ENCODE measurements at places on chromosomes 11 and 22.

DNA sequence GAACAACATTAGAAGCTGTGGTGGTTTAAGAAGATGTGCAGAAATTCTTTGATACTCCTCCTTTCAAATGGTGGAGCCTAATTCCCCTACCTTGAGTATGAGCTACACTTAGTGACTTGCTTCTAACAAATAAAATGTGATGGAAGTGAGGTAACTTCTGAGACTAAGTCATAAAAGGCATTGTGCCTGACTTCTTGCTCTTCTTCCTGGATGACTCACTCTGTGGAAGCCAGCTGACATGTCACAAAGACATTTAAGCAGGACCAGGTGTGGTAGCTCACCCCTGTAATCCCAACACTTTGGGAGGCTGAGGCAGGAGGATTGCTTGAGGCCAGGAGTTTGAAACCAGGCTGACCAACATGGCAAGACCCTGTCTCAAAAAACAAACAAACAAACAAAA, 3.9 kb upstream of the PLA2G3 start:
- no peak for DNase-seq

DNA sequence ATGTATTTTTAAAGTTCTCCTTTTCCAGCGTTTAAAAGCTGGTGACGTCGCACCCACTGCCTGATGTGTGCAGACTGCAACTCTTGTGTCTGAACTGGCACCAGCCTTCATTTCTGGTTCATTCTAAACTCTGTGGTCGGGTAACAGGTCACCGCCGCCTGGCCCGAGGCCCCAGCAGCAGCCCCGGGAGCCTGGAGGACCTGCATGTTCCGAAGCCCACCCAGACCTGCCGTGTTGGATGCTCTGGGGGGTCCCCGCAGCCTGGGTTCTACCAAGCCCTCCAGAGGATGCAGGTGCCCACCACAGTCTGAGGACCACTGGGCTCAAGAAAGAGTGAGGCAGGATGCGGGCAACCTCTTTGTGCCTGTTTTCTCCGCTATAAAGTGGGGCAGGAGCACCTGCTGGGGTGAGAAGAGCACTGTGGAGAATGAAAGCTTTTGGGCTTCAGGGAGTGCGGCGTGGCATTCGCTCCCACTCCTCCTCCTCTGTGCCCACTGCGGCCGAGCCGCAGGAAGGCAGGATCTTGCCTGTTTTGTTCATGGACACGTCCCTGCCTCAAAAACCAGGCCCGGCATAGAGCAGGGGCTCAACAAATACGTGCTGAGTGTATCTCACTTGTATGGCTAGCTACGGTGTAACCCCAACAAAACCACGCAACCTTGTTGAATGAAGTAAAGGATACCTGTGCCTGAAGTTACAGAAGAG, 40.1 kb downstream of the CERK start:
- DNase-seq, result no peak

DNA sequence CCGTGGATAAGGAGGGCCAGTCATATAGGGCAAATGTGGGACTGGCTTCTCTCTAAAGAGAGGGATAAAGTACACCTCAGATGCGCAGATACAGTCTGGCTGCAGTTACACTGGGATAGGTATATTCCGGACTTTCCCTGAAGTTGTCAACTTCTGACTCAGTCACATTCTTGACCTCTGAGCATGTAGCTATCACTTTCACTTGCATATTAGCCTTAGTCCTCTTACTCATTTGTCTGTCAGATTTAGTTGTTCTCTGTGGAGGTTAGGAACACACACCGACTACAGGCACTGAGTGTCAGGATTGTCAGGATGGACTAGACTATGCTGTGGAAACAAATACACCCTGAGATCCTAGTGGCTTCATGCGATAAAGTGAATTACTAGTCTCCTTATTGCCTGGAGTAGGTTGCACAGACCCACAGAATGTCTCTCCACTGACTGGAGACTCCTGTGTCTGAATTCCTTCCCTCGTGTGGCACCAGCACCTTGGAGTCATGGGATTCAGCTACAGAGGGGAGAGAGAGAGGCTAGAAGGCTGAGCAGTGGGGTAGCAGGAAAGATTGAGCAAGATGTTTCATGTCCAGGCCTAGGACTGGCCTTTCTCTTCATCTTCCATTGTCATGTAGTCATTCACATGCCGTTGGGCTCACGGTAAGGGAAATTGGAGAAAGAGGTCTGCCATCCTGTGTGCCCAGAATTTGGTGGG, 654.3 kb downstream of the NTM start:
- DNase-seq, result no peak

GRCh38 chr22:24554313-24555164, at the start of gene GUCD1:
Gene GUCD1 (minus strand): TSS chr22:24555138. CDS start chr22:24554991, 147 bp downstream.
- peak; percentile 36 for DNase-seq

- DNase-seq, result peak; percentile 45
These were observed 26.2 kb downstream of the SHISA8 start for GRCh38 chr22:41888627-41889200.

- no peak for DNase-seq
These were observed 3.9 kb upstream of the TRAF6 start for GRCh38 chr11:36513965-36514364.

GRCh38 chr11:64553554-64554201, 37.3 kb upstream of the SLC22A12 start:
- DNase-seq, result peak; percentile 62

- DNase-seq, result peak; percentile 67
These were observed 5.4 kb upstream of the SORL1 start for GRCh38 chr11:121446752-121447156.

- peak; percentile 25 for DNase-seq
These were observed 35.5 kb downstream of the SYT7 start for GRCh38 chr11:61545341-61545740.

DNA sequence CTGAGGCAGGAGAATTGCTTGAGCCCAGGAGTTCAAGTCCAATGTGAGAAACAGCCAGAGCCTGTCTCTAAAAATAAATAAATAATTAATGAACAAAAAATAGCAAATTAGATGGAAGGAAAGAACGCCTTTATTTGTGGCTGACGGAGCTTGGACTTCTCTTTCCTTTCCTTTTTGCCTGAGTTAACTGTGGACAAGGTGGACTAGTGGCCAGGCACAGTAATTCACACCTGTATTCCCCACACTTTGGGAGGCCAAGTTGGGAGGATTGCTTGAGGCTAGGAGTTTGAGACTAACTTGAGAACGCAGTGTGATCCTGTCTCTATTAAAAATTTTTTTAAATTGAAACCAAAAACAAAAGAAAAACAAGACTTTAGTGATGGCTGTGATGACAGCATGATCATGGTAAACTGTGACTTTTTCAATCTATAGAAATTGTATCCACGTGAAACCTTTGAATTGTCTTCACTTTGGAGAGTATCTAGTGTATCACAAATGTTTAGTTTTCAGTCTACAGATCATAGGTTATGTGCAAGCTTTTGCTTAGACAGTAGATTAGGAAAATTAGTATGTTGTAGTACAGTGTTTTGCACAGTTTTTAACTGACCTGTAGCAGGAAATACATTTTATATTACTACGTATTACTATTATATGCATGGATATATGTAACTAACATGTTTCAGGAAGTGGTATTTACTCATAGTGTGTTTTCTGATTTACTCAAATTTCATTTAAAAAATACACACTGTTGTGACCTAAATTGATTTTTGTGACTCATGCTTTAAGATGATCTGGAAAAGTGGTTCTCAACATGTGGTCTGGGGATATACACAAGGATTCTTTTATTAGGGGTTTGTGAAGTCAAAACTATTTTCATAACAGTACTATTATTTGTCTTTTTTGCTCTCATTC, 42.1 kb downstream of the KDM2A start:
- DNase-seq, result no peak

DNA sequence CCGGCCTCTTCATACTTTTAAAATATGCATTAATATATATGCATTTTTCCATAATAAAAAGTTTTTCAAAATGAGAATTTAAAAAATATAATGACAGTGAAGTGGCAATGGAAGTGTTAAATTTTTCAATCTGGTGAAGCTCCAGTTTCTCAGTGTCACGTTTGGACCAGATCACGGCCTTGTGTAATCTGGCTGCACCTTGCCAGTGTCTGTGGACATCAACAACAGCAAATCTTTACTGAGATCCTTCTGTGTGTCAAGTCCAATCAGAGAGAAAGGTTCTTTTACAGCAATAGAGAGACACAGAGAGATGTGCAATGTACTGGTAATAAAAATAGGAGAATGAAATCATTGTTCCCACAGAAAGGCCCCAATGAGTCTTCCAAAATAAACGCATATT, 49.8 kb upstream of the PAK1 start:
- no peak for DNase-seq

DNA sequence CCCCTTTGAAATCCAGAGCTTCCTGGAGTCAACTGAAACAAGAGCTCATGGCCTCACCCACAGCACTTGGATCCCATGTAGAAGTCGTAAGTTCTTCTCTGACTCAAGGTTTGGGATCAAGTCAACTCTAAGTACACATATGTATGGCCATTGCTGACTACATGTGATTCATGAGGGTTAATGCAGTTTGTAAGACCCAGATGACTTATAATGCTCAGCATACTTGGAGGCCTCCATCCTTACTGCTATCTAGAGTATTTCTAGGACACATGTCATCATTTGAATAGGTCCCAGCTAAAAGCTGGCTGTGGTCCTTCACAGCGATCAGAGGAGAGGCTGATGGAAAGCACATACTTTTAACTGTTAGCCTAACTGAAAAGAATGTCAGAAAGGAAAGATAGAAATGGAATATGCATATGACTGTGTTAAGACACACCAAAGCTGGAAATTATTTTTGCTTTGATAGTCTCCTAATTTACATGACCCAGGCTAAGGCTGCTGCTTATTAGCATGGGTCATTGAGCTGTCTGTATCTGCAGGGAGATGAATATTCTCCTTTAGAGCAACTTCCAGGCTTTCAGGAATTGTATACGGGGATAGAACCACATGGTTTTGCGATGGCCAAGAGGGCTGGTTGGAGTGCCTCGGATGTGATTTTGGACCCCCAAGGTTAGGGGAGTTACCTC, 76.3 kb downstream of the NTM start:
- no peak for DNase-seq

DNA sequence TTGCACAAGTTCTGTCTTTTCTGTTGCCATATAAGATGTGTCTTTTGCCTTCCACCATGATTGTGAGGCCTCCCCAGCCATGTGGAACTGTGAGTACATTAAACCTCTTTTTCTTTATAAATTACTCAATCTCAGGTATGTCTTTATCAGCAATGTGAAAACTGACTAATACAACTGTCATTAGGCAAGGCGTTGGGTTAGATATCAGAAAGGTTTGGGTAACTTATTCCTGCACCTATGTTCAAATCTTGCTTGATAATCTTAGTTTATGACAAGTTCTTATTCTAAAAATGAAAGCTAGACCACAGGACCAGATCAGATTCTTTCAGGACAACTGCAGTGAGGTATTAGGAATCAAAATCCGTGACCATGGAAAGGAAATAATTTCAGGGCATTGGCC, 160.6 kb upstream of the BDNF start:
- DNase-seq, result no peak

- DNase-seq, result no peak
These were observed 122.4 kb upstream of the OR9Q1 start for GRCh38 chr11:57901278-57901677.

All from germinal center (tissue), 1 donor.